ENCODE measurements at places on chromosomes 7 and 10. TPM values are rescaled to one million over a fixed set of nuclear protein-coding genes. Genes with fewer than 3 reads are reported as not detected.

- no peak for DNase-seq
These were observed 22.3 kb upstream of the SFMBT2 start for GRCh38 chr10:7432884-7433726.

GRCh38 chr10:13705526-13706174 is 118.9 kb downstream of the PRPF18 start:
- no peak for DNase-seq

GRCh38 chr7:26279405-26279804 is 12.3 kb upstream of the SNX10 start:
- no peak for DNase-seq

DNA sequence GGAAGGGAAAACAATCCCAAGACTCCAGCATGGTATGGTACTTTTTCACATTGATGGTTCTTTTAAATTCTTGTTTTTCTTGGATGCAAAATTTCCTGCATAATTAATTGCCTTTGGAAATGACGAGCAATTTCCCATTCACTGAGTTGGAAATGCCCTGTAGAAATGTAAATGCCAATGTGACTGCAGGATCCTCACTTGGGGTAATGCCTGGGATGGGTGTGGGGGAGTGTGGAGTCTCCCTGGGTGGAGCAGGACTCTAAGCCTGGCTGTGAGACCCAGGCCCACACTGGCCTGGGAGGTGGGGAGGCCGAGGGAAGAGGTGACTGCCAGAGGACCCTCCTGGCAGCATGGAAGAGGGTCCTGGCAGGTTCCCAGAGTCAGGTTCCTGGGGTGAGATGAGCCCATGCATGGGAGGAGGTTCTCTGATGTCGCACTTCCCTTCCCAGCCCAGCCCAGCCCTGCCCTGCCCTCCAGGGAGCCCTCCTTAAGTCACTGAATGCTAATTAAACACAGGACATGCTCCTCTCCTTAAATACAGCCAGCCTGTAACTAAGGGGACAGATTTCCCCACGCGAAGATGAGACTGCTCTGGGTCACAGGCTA is 157.9 kb downstream of the GFRA1 start:
- no peak for DNase-seq

GRCh38 chr10:12819071-12819470 is 182.4 kb downstream of the CCDC3 start:
- DNase-seq, result no peak

- DNase-seq, result no peak
These were observed 380.4 kb upstream of the SORCS1 start for GRCh38 chr10:107544706-107545520.

DNA sequence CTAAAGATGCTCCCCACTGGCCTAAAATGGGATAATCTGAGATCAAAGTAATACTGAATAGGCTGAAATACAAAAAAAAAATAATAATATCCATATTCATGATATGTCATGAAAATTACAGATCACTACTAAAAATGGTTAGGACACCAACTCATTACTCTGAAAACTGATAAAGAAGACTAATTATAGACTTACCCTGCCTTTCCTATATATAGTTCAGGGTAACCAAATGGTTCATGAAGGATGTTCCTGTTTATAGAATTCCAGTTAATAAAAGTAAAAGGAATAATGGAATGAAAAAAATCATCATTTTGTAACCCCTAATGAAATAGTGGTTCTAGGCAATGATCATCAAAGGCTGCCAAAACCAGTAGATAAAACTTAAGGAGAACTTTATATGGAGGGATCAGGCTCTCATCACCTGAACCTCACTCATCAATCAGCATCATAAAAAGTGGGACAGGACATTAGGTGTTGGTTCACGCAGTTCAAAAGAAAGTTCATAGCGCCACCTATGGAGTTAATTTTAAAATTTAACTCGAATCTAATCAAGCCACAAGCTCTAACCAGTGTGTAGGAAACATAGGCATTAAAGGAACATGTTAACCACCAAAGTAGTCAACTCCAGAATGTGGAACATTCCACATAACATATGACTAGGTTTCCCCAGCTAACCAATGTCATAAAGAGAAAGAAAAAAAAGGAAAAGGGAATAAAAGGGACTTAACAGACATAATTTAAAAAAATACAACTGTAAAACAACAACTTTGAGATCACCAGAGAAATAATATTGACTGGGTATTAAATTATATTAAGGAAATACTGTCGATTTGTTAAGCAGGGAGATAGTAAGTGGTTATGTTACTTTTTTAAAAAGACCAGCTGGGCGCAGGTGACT is 35.7 kb downstream of the P4HA1 start:
- DNase-seq, result no peak

COBL gene
- 19.1 TPM for polyA plus RNA-seq

SEC31B gene
- polyA plus RNA-seq, result 25.6 TPM

ZC3HAV1 gene
- polyA plus RNA-seq, result 19.8 TPM

MAP3K8 gene
- polyA plus RNA-seq, result 6.5 TPM

NME8 gene
- not detected for polyA plus RNA-seq

SMIM30 gene
- polyA plus RNA-seq, result 82.5 TPM

AKR1C8 gene
- 0.36 TPM for polyA plus RNA-seq

BEND7 gene
- 30.5 TPM for polyA plus RNA-seq

LSM5 gene
- polyA plus RNA-seq, result 86.0 TPM

ANKRD1 gene
- polyA plus RNA-seq, result 0.89 TPM
